ENCODE measurements at places on chromosomes 11 and 22.

- DNase-seq, result no peak
These were observed 39.6 kb downstream of the NARS2 start for GRCh38 chr11:78535027-78535426.

- DNase-seq, result no peak
These were observed 49.9 kb upstream of the WNT7B start for GRCh38 chr22:46026899-46027210.

DNA sequence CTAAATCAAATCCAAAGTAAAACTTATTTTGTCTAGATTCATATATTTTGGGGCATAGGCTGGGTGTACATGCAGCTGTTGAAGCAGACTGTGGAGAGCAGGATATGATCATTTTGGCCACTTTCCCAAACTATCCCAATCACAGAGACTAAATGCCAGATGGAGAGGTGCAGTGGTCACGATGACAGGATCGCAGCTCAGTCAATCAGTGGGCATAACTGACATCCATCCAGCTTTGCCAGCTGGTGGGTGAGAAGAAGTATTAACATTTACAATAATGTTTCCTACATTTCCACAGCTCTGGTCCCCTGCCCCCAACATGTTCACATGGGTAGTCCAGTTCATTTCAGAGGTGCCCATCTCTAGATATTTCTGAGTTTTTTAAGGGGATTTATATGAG, 255.5 kb upstream of the SESN3 start:
- DNase-seq, result no peak

DNA sequence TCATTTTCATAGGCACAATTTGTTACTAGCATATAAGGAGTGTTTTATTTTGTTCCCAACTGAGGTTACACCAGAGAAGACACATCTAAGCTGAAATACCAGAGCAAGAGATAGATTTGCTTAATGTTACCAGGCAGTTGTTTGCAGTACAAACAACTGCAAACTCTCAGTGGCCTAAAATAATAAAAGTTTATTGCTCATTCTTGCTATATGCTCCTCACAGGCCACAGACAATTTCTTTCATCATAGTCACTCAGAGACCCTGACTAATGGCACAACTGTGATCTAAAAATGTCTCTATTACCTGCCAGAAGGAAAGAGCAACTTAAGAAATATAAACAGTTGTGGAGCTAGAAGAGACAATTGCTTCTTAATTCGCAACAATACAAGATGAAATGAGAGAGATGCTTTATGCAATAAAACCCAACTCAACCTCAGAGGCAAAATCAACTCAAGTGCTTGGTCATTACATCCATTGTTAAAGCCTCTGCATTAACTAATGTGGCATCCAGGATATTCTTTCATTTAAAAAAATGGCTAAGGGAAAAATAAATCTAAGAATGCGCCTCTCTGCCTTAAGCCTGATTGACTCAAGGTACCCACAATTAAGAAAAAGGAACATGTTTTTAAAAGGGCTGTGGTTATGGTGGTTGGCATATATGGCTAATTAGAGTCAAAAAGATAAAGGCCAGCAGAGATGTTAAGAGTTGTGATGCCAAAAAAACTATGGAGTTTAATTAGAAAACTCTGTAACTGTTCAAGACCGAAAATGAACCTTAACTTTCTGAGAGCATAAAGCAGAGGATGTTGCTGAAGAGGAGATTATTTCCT, 103.7 kb downstream of the CD44 start:
- DNase-seq, result peak; percentile 40

- no peak for DNase-seq
These were observed 29.6 kb downstream of the CTSC start for GRCh38 chr11:88307749-88308425.

GRCh38 chr11:110148775-110149744, 55.9 kb downstream of the ZC3H12C start:
- no peak for DNase-seq

- DNase-seq, result no peak
These were observed 24.3 kb upstream of the ADA2 start for GRCh38 chr22:17243524-17243923.

GRCh38 chr11:125076378-125076945, 13.4 kb downstream of the SLC37A2 start:
- no peak for DNase-seq

- peak; percentile 78 for DNase-seq
These were observed 650 bp upstream of the MAPK11 start for GRCh38 chr22:50270666-50271394.

- DNase-seq, result no peak
These were observed 52.9 kb downstream of the SGSM3 start for GRCh38 chr22:40423310-40423688.

- no peak for DNase-seq
These were observed 101.0 kb downstream of the SNX19 start for GRCh38 chr11:130815097-130815802.

- no peak for DNase-seq
These were observed 172.9 kb upstream of the MPPED2 start for GRCh38 chr11:30758946-30759504.

GRCh38 chr22:20531404-20532201, 24.2 kb downstream of the MED15 start:
- DNase-seq, result no peak

GRCh38 chr11:65954771-65955170, 6.8 kb upstream of the SART1 start:
- no peak for DNase-seq

- no peak for DNase-seq
These were observed 3.3 kb downstream of the TMEM184B start for GRCh38 chr22:38269466-38269865.

DNA sequence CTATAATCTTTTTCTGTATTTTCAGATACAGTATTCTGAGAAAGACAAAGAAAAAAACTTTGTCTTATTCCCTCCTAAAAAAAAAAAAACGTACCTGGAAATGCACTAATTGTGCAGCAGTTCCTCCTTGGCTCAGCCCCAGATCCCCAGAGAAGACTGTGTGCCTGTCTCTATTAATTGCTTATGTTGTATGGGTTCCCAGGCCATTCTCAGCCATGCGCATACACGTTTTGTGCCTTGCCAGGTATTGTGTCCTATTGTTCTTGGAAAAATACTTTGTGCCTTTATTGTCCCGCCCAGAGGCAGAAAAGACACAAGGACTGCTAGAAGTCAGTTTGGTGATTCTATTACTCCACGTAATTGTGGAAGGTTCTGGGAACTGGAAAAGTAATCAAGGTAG, 91.2 kb downstream of the PIWIL4 start:
- no peak for DNase-seq

GRCh38 chr11:110077831-110078325, 15.3 kb upstream of the ZC3H12C start:
- DNase-seq, result no peak

- no peak for DNase-seq
These were observed 33.5 kb upstream of the FAM181B start for GRCh38 chr11:82767123-82767522.

DNA sequence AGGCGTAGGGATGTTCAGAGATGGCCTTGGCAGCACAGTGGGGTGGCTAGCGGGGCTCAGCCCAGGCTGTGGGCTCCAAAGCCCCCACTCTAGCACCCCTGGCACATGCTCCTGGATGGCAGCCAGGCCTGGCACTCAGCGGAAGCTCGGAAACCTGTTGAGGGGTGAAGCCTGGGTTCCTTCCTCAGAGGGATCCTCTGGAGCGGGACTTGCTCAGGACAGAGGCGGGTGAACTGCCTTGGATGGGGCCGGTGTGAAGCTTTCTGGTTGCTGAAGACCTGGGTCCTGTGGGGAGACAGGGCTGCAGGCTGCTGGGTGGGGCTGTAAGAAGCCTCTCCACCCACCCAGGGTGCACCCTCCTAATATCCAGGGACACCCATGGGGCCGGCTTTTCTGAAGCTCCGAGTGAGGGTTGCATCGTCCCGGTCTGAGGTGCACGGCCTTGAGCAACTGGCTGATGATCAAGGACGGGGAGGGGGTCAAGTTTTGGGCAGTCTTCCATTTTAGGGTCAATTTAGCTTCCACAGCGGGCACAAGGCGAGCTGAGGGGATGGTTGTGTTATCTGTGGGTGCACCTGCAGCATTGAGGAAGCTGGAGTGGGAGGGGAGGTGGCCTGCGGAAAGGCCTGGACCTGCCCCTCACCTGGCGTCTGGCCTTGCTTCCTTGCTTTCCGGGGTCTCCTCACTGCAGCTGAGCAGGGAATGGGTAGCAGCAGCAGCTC, 5.2 kb downstream of the MRGPRE start:
- DNase-seq, result no peak

- no peak for DNase-seq
These were observed 776.0 kb upstream of the ARHGAP42 start for GRCh38 chr11:99911116-99911515.

DNA sequence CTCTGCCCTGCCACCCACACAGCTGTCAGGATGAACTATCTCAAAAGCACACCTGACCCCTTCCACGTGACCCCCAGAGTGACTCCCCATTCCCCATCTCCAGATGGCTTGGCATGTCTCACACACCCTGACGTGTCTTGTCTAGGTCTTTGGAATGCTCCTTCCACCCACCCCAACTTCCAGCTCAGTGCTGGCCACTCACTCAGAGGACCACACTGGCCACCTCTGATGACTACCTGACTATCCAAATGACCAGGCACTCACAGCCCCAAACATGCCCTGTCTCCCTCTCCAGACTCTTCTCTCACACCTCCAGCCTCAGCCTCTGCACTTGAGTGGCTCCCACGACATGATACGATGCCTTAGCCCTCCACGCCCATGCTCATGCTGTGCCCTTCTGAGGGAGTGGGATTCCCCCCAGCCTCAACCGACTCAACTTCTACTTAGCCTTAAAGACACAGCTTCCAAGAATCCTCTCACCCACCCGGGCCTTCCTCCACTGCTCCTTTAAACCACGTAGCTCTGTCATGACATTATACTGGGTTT, 259.4 kb downstream of the BUD13 start:
- DNase-seq, result no peak

- DNase-seq, result no peak
These were observed 140.0 kb downstream of the CHST1 start for GRCh38 chr11:45525393-45525792.

GRCh38 chr22:48494968-48495750, 1332.5 kb downstream of the BRD1 start:
- no peak for DNase-seq

- DNase-seq, result peak; percentile 39
These were observed 40.0 kb upstream of the CREB3L1 start for GRCh38 chr11:46237248-46238077.

DNA sequence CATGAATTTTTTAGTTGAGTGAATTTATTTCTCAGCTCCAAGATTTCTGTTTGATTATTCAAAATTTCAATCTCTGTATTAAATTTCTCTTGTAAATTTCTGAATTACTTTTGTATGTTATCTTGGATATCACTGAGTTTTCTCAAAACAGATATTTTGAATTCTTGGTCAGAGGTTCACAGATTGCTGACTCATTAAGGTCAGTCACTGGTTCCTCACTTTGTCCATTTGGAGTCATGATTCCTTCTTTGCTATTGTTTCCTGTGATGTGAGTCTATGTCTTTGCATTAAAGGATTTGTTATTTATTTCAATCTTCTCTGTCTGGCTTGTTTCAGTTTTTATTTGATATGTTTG, 10.2 kb upstream of the IL17RA start:
- no peak for DNase-seq

GRCh38 chr11:125068368-125068767, 5.3 kb downstream of the SLC37A2 start:
- no peak for DNase-seq

DNA sequence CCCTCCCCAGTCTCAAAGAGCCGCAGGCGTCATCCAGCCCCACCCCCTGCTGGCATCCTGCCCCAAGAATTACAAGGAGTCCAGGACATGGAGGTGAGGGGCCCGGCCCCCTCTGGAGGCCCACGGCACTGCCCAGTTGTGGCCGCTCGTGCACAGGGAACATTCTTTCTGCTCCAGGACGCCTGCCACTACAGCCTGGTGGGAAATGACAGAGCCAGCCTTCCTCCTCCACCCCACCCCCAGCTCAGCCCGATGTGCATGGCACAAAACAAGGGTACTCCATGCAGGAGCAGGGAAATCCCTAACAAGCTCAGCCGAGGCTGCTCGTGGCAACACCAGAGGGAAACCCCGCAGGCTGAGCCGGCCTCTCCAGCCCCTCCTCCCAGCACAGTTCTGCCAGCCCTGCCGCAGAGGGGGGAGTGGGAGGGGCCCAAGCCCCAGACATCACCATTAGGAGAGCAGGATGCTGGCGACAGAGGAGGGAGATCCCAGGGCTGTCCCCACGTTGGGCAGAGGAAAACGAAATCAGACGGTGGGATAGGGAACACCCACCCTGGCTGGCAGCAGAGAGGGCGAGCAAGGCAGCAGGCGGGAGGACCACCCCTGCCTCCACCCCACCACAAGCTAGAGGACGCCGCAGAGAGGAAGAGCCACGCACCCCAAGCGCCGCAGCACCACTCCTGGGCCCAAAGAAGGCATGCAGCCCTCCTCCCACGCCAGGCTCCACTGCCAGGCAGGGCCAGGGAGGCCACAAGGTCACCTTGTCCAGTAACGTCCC, 10.0 kb downstream of the IGSF9B start:
- DNase-seq, result no peak
